Renal cortex interstitium (tissue), 15 donors: ENCODE measurements at places on chromosomes 7 and 10. TPM values are rescaled to one million over a fixed set of nuclear protein-coding genes. Genes with fewer than 3 reads are reported as not detected.

DNA sequence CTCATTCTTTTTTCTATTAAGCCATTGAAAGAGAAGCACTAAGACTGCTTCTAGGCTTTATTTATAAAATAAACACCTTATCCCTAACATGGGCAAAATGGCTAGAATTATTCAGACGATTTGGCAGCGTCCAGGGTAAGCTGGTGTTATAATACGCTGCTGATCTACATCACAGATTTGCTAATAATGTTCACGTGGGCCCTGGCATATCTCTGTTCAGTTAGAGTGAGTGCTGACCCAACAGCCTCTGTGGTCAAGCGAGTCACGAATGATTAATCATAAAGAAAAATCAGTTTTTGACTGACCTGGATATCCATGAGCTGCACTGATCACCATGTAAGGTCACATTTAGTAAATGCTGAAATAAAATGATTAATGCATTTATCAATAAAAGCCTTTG lies 28.4 kb upstream of the CBLL1 start:
- DNase-seq, result no peak

RNF32 gene
- 3.7 TPM for polyA plus RNA-seq

DNA sequence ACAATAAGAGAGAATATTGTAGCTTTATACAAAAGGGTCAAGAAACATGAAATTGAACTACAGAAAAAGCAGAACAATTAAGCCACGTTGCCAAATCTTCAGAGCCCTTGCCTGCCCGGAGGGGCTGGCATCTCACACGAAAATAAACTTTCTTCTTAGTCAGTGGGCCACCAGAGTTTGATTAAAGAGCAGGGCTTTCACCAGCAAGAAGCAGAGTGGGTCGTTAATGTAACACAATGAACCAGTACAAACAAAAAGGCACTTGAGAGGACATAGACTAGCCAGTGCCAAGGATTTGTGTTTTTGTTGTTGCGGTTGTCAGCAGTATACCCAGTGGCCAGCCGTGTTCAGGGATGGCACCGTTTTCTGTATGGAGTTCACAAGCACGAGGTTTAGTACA lies 155.4 kb downstream of the NRP1 start:
- DNase-seq, result no peak

DNA sequence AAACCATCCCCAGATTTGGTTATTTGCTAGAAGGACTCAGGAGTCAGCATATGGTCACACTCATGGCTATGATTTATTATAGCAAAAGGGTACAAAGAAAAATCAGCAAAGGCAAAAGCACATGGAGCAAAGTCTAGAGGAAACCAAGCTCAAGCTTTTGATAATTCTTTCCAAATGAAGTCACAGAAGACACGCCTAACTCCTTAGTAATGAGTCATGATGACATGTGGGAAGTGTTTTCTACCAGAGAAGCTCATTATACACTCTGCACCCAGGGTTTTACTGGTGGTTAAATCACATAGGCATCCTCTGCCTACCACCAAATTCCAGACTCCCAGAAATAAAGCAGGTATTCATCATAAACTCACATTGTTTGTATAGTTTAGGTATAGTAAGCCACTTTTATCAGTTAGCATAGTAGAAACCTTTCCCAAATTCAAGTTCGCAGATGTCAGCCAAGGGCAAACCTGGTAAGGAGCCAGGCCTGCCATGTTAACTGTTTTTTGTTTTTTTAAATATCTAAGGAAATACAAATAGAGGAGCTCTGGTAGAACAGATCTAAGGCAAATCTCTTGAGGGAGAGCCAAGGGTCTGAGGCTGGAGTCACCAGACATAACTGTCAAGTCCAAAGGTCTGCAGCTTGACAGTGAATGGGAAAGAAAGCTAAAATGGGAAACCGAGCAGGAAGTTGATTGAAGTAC lies 15.4 kb upstream of the HIBADH start:
- no peak for DNase-seq
